Fibroblast of skin of back (primary cell): ENCODE measurements at places on chromosomes 12 and 14.
A peak's percentile ranks its signal among the peaks of the same experiment; 100 is the strongest.

DNA sequence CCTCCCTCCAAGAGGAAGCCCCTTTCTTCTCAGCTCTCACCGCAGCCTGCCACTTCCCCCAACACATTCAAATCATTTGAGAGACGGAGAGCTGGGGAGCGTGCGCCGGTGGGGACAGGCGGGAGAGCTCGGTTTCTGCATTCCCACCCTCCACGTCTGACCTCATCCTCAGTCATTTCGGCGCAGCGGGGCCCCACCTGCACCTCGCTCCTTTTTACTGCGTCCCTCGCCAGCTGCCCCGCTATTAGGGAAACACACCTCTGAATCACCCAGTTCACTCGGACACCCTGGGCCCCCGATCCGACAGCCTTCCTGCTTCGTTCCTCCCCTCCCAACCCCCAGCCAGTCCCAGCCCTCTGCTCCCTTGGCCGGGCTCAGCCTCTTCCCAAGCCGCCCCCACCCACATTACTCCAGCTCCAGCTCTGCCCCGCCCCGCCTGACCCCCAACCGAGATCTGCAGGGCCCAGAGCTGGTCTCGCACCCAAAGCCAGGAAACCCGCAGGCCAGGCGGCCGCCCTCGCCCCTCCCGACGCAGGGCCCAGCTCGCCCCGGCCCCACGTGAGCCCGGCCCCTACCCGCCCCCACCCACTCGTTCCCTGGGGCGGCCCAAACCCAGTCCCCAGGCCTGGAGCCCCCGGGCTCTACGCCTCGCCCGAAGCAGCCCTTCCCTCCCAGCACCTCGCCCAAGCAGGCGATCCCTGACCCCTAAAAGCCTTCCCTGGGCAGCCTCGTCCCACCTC, 783 bp downstream of the CORO1C start:
- peak; percentile 87 for DNase-seq

- DNase-seq = no peak
Measured at GRCh38 chr14:56064513-56064912, 53.7 kb upstream of the PELI2 start.

DNA sequence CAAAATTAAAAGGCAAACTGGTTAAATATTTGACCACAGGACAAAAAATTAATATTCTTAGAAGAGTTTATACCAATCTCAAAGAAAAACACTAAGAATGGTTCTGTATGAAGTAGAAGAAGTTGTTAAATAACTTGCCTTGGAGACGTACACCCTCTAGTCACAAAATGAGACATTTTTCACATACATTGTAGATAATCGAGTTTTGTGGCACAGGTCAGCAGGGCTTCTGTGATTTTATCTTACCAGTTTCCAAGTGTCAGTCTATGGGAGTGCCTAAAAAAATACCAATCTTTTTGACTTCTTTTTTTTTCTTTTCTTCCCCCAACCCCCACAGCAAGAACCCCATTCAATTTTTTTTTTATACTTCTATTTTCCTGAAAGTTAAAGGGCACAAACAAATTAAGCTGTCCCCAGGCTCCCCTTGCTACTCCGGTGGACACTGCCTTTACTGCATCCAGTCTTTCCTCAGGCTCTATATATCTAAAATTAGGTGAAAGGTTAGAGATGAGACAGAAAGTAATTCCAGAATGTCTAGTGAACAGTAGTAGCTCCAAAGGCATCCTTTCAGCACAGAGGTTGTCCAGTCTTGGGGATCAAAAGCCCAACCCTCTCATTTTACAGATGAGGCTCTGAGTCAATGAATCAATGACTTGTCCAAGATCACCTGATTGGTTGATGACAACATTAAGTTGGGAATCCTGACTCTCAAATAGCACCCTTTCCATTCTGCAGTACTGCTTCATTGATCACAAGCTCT, 6.2 kb downstream of the LIMA1 start:
- DNase-seq = no peak

DNA sequence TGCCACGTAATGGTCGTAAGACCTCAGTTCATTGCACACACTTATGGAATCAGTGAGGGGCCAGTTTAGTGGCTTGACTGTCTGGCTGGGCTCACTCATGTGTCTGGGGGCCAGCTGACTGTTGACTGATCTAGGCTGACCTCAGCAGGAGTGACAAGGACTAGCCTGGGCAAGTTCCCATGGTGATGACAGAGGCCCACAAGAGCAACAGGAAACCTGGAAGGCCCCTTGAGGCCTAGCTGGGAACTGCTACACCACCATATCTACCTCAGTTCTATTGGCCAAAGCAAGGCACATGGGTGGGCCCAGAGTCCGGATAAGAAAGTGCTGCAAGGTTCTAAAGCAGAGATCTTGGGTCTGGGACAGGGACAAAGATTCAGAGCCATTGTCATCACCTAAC, 21.3 kb upstream of the RFLNA start:
- peak; percentile 68 for DNase-seq

DNA sequence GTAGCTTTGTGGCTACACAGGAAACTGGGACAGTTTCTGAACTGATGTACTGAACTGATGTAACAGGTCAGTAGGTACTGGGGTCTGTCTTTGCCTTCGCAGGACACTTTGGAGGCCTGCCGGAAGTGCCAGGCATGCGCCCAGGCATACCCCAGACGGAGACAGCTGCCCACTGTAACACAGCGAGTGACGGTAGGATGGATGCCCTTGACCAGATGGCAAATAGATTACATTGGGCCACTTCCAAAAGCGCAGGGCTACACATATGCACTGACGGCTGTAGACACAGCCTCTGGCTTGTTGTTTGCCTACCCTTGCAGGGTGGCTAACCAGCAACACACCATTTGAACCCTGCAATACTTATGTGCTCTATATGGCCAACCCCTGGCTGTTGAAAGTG, 94.1 kb upstream of the TMPO start:
- no peak for DNase-seq

DNA sequence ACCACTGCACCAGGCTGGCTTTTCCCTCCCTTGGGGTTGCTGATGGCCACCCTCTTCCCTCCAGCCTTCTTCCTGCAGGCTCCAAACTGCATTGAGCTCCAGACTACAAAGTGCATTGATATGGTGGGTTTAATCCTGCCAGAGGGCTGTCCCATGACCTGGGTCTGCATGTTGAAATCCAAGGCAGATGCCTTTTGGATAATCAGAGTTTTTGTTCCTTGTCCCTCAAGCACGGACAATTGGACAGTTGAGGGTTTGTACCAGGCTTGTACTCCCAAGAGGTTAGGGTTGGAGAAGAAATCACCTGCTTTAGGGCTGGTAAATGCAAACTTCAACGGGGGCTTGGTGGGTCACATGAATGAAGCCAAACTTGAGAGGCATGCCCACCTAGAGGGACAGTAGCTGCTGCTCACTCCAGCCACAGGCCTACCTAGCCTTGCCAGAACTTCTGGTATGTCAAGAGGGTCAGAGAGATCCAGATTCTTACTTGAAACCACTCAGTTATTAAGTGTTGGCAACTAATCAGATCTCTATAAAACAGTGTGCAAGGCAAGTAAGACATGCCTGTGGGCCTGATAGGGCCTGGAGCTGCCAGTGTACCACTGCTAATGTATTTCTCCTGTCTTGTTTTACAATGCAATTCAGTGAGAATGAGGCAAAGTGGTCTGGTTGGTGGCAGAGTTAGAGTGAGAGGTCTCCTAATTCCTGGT, 21.7 kb upstream of the KRT83 start:
- DNase-seq = no peak

DNA sequence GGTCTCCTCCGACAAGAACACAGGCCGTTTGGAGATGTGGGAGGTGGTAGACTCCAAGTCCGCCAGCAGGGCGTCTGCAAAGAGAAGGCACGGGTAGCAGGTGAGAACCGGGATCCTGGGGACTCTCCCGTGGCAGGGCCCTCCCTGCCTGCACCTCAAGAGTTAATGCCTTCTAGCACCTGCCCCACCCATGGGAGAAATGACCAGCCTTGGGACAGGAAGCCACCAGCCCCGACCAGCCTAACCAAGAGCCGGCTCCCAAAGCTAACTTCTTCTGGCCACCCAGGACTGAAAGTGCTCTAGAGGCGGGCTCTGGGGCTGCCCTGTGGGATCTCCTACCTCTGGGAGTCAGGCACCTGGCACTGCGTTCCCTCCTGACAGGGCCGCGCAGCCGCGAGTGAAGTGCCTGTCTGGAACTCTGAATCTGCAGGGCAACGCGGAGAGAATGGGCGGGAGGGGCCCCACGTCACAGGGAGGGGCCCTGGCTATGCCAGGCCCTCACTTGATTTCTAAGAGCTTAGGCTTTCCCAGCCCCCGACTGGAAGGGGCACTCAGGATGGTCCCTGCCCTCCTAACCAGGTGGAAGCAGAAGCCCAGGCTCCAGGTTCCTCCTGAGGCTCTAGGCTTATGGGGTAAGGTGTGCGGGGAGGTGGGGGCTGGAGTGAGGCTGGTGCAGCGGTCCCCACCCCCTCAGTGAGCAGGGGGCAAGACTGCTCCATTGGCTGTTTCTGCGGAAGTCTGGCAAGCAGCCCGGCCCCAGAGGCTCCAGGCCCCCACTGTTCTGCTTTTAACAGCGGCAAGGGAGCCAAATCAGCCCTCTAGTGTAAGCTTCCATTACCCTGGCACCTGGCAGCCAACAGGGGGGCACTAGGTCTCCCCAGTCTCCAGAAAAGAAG, 23.6 kb upstream of the RPLP0 start:
- no peak for DNase-seq

- no peak for DNase-seq
Measured at GRCh38 chr12:123231931-123232330, 1.0 kb downstream of the MPHOSPH9 start.

DNA sequence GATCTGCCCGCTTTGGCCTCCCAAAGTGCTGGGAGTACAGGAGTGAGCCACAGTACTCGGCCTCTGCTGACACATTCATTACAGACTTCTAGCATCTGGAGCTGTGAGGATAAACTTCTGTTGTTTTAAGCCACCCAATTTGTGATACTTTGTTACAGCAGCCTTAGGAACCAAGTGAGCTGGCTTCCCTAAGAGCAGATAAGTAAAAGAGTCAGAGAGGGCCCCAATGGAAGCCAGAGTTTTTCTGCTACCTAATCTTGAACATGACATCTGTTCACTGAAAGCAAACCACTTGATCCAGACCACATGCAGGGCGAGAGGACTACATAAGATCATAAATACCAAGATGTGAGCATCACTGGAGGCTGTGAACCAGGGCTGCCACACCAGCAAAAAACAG, 3.7 kb upstream of the MAPKAPK5 start:
- DNase-seq = no peak

DNA sequence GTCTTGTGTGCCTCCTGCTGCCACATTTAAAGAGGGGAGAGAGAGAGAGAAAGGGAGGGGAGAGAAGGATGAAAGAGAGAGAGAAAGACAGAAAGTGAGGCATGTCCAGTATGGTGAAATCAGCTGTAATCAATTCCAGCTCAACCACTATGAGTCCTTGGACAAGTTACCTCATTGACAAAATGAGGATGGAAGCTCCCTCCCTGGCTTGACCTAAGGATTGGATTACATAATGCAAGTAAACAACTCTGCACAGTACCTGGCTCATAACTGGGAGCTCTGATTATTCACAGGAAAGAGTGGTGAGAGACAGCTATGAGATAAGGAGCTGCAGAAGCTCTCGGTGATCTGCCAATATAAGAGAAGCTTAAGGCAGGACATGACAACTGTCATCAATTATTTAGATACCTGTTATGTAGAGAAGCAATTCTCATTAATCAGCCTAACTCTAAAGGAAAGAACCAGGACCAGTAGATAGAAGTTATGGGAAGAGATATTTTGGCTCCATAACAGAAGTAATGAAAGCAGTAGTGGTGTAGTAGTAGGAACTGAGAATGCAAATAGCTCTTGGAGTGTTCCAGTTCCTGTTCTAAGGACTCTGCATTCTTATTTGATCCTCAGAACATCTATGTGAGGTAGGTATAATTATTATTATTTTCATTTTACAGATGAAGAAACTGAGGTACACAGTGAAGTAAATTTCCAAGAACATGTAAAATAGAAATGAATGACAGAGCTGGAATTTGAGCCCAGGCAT, 791.6 kb downstream of the DIO2 start:
- DNase-seq = no peak

- DNase-seq = no peak
Measured at GRCh38 chr12:105384220-105384619, 53.7 kb downstream of the C12orf75 start.

- no peak for DNase-seq
Measured at GRCh38 chr12:16962889-16963288, 356.9 kb upstream of the LMO3 start.

DNA sequence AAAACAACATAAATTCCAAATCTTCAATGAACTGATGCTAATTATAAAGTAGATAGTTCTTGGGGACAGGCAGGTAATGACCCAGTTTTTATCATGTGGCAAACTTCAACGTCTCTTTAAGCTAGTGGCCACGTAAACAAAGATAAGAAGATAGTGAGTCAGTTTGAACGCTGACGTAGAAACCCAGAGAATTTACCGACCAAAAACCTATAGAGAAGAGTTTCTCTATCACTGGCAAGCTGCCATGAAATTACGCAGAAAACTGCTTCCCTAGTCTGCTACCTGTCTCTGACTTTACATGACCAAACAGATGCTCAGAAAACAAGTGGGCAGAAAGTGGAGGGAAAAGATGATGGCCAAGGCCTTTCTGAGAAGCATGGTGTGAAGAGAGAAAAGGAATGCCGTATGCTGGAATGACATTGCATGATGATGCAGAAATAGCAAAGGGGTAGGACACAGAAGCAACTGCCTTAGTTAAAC, 136.3 kb downstream of the ITPR2 start:
- DNase-seq = no peak

DNA sequence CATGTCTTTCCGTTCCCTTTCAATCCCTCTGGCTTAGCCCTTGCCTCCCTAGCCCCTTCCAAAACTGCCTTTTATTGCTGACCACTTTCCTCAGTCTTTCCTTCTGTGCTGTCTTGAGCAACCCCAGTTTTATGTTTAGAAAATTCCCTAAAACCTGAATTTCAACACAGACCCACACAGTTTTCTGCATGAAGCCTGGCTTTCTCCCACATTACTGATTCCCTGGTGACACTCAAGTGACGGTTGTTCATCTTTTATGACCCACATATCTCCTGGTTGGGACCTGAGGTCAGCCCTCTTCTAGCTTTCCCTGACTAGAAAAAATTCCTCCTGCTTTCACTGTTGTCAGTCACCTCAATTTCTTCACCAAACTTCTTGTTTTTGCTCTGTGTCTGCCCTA, 21.0 kb downstream of the FGD4 start:
- no peak for DNase-seq

GRCh38 chr12:32198555-32198954, 91.9 kb downstream of the BICD1 start:
- DNase-seq = peak; percentile 45

GRCh38 chr12:49584591-49584990, 16.6 kb upstream of the MCRS1 start:
- no peak for DNase-seq

DNA sequence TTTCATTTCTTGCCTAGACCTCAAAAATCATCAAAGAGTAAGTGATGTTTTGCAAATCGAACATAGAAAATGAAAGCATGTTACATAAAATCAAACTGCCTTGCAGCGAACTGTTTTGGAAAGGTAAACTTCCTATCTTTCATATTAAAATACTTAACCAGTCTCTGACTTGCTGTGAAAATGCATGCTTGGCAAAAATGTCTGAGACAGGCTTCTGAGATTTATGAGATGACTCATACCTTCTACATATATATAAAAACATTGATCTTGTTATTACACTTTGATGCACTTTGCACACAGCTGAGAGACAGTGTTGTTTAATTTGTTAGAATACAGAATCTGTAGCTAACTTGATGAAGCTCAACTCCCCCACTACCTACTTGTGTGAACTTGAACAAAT, 179.1 kb downstream of the KITLG start:
- DNase-seq = peak; percentile 70
